ENCODE measurements at places on chromosomes 4 and X. TPM values are rescaled to one million over a fixed set of nuclear protein-coding genes. Genes with fewer than 3 reads are reported as not detected.

MTM1 gene
- total RNA-seq, result 11.8 TPM

MFAP3L gene
- total RNA-seq, result 8.0 TPM

EDNRA gene
- total RNA-seq, result 6.2 TPM

SH2D1A gene
- not detected for total RNA-seq

CFAP99 gene
- under 0.01 TPM for total RNA-seq

ZBTB33 gene
- 20.0 TPM for total RNA-seq

GRSF1 gene
- total RNA-seq, result 79.3 TPM

- no peak for DNase-seq
These were observed 225.3 kb upstream of the CXorf66 start for GRCh38 chrX:140190441-140191108.

DNA sequence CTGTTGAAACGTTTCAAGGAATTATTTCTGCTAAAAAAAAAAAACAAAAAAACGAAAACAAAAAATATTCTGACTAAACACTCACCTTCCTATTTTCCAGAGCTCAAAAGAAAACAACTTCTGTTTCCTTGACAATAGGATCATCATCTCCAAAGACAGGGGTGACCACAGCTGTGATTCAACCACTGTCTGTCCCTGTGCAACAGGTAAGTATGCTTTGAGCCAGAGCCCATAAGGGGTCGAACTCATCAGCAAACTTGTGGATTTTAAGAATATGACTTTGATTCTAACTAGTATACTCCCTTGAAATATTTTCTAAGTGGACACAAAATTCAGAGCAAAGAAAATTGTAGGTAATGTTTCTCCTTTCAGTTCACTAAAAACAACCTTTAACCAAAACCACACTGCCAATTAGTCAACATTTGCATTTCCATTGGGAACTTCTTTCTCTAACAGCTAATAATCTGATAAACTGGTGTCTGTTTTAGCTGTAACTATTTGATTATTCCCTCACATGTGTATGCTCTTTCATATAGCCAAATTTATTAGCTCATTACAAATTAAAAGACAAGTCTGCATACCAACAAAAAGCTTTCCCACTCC lies 186.1 kb downstream of the PALLD start:
- DNase-seq, result no peak

- DNase-seq, result peak; percentile 77
These were observed 142.4 kb downstream of the TSPAN5 start for GRCh38 chr4:98516042-98516440.

- DNase-seq, result no peak
These were observed 801.9 kb downstream of the TECRL start for GRCh38 chr4:63607169-63607872.

DNA sequence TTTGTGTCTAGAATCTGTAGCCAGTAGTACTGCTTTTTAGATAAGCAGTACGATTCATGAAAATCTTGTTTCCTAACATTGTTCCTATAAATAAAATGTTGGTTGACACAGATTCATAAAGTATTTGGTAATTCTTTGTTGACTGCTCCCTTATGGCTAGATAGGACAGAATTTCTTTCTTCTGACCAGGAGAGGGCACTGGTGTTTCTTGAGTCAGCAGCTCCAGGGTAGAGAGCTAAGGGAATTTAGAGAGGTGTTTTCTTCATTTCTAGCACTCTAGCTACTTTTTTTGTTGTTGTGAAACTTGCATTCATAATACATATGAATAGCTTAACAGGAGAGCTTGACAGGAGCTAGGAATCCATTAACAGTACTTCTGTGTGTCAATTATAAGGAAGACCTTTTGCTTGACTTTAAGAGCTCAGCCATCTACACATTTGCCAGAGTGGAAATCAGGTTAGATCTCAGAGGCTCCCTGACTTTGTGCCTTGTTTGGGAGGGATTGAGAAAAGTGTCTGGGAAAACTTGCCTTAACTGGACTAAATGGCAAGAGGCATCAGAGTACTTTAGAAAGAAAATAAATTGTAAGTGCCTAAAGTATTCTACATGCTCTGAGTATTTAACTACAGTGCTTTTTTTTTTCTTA lies 756.1 kb downstream of the SH3BGRL start:
- DNase-seq, result peak; percentile 34

DNA sequence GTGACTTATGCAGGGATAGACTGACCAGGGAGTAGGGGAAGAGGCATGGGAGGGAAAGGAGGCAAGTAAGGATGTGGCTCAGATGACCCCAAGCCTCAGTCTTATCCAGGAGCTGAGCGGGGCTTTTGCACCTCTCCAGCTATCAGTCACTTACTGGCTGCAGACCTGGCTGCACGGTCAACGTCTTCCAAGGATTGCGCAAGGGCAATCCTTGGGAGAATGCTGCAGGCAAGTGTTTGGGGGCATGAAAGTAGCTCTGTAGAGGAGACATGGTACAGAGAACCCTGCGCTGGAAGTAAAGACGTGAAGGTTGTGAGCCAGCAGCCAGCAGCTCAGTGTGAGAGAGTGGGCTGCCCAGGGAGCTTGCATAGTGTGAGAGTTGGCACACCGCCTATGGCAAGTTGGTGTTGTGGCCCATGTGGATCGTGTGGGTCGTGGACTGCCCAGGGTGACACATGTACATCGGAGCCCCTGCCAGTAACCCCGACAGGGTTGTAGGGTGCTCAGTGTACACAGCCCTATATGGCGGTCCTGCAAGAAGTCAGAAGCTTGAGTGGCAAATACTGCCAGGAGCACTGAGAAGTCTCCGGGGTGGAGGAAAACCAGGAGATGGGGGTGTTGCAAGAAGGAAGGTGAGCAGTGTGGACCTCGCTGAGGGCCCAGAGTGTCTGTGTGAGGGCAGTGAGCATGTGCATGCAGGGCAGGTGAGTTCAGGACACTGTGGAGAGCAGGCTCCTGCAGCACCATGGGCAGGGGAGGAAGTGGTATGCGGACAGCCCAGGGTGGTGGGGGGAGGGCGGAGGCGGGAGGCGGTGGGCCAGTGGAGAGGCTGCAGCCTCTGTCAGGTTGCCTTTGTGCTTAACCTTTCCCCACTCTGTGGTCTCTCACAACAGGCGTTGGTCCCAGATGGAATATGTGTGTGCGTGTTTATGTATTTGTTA lies 50.9 kb downstream of the KIT start:
- no peak for DNase-seq

DNA sequence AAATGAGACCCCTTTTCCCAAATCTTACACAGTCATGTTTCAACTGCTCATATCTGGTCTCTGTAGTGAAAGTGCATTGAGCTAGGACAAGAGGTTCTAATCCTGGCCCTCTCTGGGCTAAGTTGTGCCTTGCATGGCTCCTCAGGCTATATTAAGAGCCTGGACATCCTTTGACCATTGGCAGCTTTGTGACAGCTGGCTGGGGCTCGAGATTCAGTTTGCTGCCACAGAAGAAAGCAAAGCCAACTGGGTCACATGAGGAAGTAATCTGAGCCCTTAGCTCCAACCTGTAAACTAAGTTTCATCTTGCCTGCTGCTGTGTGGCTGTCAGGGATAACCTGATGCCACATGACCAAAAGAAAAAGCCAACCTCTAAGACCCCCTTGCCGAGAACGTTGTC lies 51.8 kb upstream of the JADE1 start:
- DNase-seq, result no peak

- no peak for DNase-seq
These were observed 285.0 kb upstream of the BOD1L1 start for GRCh38 chr4:13912436-13912925.

GRCh38 chr4:19512086-19512485 lies 739.6 kb upstream of the SLIT2 start:
- DNase-seq, result no peak

- no peak for DNase-seq
These were observed 30.2 kb downstream of the SPINK2 start for GRCh38 chr4:56791316-56791715.

- peak; percentile 85 for DNase-seq
These were observed 40.9 kb upstream of the HMX1 start for GRCh38 chr4:8912506-8912905.

DNA sequence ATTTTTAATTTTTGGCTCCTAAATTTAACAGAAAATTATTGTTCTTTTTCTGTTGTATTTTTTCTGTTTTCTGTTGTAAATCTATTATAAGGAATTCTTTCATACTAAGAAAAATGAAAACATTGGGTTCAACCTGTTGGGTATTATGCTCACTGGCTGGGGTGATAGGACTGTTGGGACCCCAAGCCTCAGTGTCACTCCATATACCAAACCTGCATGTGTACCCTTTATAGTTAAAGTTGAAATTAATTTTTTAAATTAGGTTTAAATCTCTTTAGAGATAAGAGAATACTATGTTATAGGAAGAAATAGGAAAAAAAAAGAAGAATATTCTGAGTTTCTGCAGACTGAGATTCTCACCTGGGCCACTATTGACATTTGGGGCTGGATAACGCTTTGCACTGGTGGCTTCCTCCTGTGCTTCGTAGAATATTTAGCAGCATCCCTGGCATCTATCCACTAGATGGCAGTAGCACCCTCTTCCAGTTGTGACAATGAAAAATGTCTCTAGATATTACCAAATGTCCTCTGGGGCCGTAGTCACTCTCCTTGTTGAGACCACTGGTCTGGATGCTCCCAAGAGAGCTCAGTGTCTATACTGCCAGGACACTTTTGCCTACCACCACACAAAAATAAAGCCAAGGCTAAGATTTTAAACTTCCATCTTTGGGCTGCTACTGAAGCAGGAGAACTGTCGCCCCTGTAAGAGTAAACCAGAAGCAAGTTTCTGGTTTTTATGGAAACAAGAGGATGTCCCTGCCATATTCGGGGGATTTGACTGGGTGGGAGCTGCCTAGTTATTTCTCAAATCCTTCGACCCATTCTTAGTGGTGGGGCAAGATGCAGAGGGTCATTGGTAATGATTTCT lies 22.4 kb upstream of the CLTRN start:
- peak; percentile 35 for DNase-seq

DNA sequence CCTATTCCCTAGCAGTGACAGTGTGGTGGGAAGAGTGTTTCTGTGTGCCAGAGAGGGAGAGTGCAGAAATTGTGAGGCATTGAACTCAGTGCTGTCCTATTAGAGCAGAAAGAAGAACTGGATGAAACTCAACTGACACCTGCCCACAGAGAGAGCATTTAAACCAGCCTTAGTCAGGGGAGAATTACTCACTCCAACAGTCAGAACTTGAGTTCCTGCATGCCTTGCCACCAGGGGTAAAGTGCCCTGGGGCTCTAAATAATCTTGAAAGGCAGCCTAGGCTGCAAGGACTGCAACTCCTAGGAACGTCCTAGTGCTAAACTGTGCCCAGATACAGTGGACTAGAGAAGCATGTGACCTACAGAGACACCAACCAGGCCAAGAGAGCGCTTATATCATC lies 12.8 kb downstream of the CYSLTR1 start:
- DNase-seq, result no peak

GRCh38 chrX:24767557-24767956 lies 73.8 kb downstream of the POLA1 start:
- no peak for DNase-seq

DNA sequence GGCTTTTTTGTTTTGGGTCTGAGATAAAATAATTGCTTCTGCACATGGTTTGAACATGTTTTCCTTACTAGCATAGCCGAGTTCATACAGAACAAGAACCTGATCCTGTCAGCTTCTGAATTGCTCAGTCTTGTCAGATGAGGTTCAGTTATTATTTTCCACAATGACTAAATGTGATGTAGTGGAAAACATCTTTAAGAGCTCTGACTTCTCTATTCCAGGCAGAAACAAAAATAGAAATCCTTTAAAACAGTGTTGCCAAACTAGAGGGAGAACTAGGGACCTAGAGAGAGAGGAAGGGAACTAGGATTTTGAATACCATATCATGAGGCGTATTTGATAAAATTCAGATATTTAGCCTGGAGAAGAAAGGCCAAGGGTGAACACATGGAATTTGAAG lies 2.0 kb downstream of the ATP6AP2 start:
- no peak for DNase-seq

DNA sequence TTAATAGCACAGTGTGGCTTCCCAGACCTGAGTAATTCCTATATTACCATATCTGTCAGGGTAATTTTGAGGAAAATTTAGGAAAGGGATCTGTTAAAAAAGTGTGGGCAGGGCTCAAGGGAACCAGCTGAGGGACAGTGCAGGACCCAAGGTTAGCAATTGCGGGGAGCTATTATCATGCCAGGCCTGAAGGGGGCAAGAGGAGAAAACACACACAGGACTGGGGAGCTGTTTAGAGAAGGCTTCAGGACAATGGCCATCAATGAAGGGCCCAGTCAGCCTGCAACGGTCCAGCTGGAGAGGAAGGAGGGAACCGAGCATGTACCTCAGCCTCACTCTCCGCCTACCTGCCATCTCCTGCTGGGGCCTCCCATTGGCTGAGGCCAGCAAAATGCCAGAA lies 19.0 kb upstream of the NHS start:
- DNase-seq, result no peak

GRCh38 chr4:108700081-108700757 lies 49.8 kb downstream of the OSTC start:
- DNase-seq, result peak; percentile 42

- no peak for DNase-seq
These were observed 26.1 kb downstream of the LAMTOR3 start for GRCh38 chr4:99868126-99868596.

DNA sequence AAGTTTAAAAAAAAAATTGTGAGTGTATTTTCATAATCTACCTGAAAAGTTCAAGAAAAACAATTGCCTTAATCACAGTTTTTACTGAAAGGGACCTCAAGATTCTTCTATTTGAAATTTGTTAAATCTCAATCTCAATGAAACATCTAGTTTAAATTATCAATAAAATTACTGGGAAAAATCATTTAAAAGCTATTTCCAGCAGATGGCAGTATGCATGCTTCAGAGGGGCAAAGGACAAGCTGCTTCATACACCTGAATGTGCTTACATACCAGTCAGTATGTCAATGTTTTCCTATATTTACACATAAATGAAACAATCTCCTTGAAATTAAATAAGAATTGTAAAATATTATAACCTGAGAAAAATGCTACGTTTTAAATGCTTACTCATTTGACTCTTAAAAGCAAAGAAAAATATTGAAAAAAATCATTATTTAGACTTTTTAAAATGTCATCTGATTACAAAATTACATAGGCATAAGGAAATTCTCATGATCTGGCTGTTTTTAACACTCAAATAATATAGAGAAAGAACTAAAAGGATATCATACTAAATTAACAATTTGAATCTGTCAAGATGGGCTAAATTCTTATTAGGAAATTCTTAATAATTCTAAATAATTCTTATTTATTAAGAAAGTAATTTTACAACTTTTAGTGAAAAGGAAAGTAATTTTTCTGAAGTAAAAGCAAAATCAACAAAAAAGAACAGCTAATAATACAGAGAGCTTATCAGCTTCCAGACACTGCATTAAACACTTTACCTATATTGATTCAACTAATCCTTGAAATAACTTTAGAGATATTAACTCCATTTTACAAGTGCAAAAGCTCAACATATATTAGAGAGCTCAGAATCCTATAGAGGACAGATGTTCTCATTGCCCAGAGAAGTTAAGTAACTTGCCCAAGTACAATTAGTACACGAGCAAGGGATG lies 242.1 kb downstream of the ADAMTS3 start:
- no peak for DNase-seq

DNA sequence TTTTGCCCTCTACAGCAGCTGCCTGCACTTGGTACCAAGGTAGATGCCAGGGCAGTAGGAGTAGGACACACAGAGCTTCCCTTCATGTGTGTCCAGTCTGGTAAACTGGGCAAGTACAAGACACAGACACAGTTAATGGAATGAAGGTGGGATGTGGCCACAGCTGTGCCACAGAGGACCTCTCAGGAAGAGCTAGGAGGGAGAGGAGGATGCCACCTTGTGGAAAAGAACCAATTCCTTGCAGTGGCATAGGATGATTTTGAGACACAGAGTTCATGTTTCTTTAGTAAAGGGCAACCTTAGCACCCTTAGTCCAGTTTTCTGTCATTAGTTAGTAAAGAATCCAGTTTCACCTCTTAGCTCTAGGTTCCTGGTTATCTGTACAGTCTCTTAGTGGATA lies 36.3 kb upstream of the TBC1D14 start:
- DNase-seq, result peak; percentile 15

All from osteoblast (primary cell).